ENCODE measurements at places on chromosomes 7 and 10.

DNA sequence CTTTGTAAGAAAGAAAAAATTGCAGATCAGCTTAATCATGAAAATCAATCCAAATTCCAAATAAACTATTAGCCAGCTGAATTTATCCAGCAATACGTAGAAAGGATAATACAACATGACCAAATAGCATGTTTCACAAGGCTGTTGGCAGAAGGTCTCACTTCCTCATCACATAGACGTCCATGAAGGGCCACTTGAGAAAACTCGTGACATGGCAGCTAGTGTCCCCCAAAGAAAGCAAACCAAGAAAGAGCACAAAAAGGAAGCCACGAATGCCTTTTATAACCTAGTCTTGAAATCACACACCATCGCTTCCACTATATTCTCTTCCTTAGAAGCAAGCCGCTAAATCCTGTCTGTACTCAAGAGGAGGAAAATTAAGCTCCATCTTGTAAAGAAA lies 105.6 kb upstream of the NRBF2 start:
- no peak for DNase-seq

DNA sequence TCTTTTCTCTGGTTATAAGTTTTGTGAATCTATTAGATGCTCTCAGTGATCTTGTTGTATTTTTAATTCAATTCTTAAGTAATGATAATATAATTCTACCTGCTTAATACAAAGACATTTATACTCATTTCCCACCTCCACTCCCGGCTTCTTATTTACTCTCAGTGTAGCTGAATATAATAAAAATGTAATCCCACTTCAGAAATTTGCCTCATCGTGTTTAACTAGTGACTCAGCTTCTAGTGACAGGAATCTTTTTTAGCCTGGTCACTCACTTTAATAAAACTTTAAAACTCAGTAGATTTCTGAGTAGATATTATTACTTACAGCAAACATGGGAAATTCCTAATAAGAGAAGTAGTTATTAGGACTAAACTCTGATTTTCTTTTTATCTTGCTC lies 1506.2 kb upstream of the LRRTM3 start:
- no peak for DNase-seq

DNA sequence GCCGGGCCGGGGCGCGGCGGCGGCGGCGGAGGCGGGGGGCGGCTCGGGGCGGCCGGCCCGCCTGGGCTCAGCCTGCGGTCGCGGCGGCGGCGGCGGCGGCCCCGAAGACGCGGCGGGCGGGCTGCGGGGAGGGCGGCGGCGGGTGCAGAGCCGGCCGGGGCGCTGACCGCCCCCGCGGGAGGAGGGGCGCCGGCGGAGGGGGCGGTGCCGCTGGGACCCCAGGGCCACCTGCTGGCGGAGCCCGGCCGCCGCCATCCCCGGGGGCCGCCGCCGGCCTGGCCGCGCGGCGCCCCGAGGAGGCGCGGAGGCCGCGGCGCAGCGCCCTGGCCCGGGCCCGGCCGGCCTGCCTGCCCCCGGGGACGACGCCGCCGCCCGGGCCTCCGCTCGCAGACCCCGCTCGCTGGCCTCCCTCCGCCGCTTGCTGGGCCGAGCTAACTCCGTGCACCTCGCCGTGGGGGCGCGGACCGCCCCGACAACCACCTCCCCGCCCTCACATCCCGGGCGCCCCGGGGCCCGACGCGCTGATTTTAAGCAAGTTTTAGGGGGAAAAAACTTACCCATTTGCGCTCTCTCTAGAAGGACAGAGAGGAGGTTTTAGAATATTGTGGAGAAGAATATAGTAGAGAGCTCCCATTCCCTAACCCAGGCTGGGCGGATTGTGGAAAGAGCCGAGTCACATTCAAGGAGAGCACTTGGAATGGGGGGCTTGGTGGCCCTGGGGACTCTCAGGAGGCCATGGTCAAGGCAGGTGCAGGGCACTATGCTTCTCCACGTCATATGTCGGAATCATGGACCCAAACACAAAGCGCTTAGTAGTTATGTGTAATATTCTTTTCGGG lies at the start of gene BEND7:
Gene BEND7 (minus strand): TSS at position 140 of the 839 bp plus-strand sequence. CDS start 481 bp downstream, outside the sequence.
- peak; percentile 36 for DNase-seq

DNA sequence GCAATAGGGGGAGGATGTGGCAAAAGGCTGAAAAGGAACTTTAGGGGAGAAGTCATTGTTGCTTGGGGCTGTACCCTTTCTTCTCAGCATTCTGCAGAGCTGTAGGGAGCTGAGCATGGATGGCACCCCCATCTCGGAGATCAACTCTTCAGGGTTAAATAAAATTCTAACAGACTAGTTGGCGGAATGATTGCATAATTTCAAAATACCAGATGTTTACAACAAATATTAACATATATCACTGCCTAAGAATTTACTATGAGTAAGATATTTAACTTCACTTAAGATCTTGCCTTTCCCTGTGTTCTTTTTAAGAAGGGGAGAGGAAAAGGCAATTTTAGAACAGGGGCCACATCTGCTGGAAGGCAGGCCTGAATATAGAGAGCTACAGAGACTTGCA lies 509 bp upstream of the OR2F1 start:
- DNase-seq: no peak

DNA sequence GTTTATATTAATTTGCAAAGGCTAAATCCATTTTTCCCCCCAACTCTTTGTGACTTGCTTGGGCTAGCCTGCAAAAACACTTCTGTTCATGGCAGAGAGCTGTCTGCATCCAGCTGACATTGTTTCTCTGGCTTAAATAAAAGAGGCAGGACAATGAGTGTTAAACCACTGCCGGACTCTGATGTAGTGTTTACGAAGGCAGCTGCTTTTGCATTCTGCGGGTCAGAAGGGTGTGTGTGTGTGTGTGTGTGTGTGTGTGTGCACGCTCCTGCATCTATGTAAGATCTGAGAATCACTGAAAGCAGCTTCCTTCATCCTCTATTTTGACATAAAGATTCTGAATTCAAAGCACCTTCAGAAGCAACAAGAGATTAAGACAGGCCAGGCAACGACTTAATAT lies 28.3 kb downstream of the NRP1 start:
- peak; percentile 39 for DNase-seq

- no peak for DNase-seq
Measured at GRCh38 chr7:12518920-12519681, 51.4 kb upstream of the SCIN start.

DNA sequence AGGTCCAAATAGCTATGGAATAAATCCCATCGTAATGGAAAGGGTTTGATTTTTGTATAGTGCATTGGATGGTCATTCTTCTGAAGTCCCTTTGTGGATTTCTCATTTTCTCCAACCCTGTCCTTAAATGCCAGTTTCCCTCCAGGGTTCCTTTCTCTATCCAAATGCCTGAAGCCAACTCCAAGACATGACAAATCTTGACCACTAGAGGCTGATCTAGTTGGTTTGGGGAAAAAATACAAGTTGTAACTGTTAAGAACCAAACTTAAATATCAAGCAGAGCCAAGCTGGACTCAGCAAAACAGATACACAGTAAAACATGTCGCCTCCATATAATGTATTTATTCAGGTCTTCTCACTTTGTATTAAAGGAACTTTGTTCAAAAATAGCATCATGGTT lies 28.7 kb downstream of the FRMD4A start:
- DNase-seq: peak; percentile 5

DNA sequence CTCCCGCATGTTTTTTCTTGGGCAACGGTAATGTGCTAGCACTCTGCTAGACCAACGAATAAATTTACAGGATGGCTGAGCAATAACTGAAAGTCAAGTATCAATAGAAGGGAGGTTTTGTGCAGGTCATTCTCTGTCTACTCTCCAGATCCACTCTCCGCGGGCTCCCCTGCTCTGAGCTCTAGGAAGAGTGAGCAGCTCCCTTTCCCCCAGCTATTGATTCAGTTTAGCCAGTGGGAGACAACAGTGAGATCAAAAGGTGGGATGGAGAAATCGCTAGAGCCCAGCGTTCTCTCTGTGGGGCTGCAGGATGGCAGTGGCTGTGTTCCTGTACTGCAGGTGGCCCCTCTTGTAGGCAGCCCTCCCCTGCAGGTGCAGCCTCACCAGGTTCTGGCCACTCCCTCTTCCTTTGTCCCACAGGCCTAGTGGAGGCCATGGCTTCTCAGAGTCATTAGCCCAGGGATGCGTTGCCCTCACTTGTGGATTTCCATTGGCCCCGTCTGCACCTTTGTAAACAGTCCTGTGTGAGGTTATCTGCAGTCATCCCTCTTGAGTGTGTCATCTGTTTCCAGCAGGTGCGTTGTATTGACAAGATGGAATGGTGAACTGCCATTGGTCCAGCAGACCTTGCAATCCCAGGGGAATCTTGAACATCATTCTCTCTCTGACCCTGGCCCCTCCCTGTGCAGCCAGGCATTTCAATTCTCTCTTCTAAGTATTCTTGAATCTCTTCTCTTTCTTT lies 11.1 kb downstream of the MSRB2 start:
- no peak for DNase-seq

GRCh38 chr10:22666287-22667092 lies 47.9 kb downstream of the PIP4K2A start:
- DNase-seq: no peak

DNA sequence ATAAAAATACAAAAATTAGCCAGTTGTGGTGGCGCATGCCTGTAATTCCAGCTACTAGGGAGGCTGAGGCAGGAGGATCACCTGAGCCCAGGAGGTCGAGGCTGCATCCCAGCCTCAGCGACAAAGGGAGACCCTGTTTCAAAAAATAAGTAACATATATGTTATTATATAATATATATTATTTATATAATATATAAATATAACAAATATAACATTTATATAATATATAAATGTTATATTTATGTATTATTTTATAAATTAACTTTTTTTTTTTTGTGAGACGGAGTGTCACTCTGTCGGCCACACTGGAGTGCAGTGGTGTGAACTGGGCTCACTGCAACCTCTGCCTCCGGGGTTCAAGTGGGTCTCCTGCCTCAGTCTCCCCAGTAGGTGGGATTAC lies 1.5 kb upstream of the POR start:
- no peak for DNase-seq

- peak; percentile 13 for DNase-seq
Measured at GRCh38 chr7:137609500-137609899, 237.3 kb downstream of the DGKI start.

DNA sequence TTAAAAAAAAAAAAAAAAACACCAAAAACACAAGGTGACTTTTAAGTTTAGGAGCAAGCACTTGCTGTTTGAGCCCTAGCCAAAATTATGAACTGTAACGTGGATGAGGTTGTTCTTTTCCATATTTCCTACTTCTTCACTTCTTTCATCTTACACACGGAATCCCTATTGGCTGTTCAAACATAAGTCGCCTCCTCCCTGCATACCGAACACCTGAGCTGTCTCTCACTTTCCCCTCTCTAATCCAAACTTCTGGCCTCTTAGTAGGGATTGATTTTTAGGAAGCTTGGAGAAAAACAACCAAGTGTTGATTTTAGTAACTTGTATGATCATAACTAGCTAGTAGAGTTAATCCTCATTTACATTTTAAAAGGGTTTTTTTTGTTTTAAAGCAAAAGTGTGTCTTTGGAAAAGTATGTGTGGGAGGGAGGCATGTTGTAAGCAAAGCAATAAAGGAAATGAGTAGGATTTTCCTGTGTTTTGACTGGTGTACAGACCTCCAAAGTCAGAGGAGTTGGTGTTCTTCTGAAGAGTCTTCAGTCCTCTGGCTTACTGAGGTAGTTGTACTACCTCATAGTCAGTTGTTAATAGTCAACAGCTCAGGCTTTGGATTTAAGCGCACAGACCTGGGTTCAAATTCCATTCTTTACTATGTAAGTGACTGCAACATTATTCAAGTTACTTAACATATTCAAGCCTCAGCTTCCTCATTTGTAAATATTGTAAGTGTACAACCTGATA lies 39.3 kb downstream of the RABGEF1 start:
- peak; percentile 8 for DNase-seq

GRCh38 chr7:151131592-151132293 lies 35.8 kb downstream of the GBX1 start:
- no peak for DNase-seq

DNA sequence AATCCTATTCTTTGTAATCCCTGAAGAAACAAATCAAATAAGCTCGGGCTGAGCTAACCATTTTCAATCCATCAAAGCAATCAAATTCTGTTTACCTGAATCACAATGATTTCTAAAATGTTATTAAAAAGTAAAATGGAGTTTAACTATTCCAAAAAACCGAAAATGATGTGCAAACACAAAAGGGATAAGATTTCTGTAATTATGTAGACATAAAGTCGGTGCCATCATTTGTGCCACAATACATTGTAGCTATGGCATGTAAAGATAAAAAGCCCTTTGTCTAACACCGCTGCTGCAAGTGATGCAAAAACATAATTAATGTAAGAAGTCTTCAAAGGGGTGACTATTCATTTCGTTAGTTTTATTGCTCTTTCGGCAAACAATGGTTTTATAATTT lies 125.1 kb upstream of the FAM204A start:
- DNase-seq: no peak

DNA sequence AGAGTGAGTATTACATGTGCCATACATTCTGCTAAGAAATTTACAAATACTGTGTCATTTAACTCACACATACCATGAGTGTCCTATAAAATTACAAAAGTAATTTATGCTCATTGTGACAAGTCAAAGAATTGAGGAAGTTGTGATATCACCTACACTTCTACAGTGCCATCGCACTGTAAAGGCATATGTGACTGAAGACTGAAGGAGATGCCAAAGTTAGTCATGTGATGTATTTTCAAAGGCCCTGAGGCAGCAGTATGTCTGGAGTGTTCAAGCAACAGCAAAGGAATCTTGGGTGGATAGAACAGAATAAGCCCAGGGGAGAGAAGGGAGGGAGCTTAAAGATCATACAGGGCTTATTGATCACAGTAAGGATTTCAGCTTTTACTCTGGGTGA lies 176.8 kb downstream of the WNT2 start:
- DNase-seq: no peak

DNA sequence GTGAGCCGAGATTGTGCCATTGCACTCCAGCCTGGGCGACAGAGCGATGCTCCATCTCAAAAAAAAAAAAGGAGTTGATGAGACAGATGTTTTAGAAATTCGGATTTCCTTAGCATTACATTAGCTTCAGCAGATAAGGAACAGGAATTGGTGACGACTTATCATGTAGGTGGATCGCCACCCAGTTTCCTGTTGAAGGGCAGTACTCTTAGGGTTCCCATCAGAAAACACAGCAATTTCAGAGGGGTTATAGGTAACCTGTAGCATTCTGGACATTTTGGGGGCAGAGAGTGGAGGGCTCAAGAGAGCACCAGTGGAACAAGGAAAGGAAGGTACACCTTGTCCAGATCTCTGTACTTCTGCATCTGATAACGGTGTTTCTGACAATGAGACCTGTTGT lies 146.4 kb upstream of the NOBOX start:
- no peak for DNase-seq

GRCh38 chr7:28937103-28937502 lies 21.0 kb downstream of the TRIL start:
- DNase-seq: peak; percentile 60

DNA sequence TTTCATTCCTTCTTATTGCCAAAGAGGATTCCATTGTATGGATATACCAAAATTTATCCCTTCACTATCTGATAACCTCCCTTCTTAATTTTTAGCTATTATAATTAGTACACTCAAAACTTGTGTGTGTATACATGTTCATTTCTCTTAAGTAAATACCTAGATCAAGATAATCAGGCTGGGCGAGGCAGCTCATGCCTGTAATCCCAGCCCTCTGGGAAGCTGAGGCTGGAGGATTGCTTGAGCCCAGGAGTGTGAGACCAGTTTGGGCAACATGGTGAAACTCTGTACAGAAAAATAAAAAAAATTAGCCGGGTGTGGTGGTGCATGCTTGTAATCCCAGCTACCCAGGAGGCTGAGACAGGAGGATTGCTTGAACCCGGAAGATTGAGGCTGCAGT lies 15.8 kb upstream of the ACHE start:
- no peak for DNase-seq

All from fibroblast of skin of abdomen (primary cell).